ENCODE measurements at places on chromosomes 16 and 17.

DNA sequence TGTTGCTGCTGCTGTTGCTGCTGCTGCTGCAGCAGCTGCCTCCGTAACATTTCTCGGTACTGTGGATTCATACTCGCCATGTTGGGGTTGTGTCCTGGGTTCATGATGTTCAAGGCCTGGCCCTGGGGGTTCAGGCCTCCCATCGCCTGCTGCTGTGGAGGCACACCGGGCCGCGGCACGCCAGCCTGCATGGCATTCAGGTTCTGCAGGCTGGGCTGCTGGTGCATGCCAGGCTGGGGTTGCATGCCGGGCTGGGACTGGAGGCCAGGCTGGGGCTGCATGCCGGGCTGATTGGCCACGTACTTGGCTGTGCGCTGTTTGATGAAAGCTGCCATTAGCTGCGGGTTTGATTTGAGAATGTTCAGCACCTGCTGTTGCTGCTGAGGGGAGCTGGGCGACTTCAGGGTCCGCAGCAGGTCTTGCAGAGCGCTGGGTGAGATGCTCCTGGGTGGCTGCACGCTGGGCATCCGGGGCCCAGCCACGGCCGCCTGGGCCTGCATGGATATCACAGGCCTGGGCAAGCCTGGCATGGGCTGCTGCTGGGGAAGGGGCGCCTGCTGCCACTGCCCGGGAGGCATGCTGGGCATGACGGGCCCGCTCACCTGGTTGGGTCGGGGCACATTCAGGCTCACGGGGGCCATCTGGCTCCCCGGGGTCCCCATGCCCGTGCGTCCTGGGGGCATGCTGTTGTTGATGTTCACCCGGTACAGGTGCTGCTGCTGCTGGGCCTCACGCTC lies 11.3 kb upstream of the TRAP1 start:
- DNase-seq, result no peak

DNA sequence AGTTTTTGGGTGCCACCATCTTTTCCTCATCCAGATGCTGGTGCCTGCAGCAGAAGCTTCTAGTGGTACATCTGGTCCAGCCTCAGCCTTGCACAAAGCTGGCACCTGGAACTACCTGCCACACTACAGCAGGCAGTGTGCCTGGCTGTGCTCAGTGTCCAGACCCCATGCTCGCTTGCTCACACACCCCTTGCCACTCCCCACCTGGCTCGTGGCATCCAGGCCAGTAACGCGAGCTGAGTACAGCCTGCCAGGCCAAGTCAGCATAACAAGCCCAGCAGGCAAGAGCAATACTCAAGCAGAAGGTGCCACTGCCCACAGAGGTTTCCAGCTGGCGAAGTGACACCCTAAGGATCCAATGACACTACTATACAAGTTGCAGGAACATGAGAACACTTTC lies 29.7 kb upstream of the KIF2B start:
- no peak for DNase-seq

DNA sequence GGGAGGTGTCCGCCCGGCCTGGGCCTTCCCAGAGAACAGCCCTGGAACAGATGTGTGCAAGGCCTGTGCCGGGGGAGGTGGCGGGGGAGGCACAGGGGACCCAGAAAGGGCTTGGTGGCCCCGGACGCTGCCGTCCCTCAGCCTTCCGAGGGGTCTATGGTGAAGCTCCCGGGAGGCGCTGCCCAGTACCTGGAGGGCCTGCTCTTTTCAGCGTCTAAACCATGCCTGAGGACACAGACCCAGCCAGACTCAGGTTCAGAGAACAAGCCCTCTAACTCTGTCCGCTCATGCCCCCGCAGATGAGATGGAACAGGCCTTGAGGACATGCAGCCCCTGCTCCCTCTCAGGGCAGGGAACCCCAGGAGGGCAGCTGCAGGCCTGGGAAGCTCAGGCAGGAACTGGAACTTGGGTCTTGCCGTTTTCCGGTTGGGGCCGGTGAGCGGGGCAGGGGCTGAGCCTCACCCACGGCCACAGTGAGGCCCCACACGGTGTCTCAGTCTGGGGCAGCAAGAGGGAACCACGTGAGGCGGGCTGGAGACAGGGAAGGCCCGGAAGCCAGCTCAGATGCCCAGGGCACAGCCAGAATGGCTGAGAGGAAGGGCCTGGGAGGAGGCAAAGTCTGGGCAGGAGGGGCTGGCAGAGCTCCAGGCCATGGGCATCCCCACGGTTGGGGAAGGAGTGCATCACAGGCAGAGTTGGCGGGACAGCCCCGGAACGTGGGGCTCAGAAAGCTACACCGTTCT lies 12.5 kb downstream of the SLC16A3 start:
- DNase-seq, result peak; percentile 94

DNA sequence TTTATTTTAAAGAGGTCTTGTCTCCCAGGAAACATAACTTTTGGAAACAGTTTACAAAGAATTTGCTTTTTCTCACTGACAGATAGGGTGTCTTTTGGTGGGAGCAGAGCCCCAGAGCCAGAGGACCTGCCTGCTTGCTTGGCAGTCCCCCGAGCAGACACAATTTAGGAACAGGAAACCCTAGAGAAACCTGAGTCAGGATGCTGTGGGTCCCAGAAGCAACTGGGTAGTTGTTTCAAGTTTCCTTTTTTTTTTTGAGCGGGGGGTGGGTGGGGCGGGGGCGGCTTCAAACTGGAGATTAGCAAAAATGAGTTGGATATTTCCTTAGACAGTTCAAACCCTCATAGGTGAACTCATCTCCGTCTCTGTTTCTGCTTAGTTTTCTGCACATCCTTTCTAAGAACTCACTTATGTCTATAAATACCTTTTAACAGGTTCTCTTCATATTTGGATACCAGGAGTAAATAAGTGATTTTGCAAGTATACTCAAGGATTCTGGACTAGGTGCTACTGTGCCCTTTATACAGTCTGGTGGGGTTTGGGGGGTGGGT lies 135.1 kb downstream of the PRKCA start:
- no peak for DNase-seq

GRCh38 chr17:77372444-77373298 lies 231.9 kb downstream of the SEC14L1 start:
- peak; percentile 96 for DNase-seq

GRCh38 chr17:76011951-76012350 lies 11.3 kb downstream of the CDK3 start:
- DNase-seq, result no peak

- no peak for DNase-seq
Observed at GRCh38 chr17:7552621-7553051, 3.8 kb downstream of the TNFSF12 start.

- DNase-seq, result no peak
Observed at GRCh38 chr17:37450112-37450511, 39.6 kb upstream of the DUSP14 start.

GRCh38 chr17:67891481-67892119 lies 66.3 kb downstream of the BPTF start:
- DNase-seq, result peak; percentile 64

DNA sequence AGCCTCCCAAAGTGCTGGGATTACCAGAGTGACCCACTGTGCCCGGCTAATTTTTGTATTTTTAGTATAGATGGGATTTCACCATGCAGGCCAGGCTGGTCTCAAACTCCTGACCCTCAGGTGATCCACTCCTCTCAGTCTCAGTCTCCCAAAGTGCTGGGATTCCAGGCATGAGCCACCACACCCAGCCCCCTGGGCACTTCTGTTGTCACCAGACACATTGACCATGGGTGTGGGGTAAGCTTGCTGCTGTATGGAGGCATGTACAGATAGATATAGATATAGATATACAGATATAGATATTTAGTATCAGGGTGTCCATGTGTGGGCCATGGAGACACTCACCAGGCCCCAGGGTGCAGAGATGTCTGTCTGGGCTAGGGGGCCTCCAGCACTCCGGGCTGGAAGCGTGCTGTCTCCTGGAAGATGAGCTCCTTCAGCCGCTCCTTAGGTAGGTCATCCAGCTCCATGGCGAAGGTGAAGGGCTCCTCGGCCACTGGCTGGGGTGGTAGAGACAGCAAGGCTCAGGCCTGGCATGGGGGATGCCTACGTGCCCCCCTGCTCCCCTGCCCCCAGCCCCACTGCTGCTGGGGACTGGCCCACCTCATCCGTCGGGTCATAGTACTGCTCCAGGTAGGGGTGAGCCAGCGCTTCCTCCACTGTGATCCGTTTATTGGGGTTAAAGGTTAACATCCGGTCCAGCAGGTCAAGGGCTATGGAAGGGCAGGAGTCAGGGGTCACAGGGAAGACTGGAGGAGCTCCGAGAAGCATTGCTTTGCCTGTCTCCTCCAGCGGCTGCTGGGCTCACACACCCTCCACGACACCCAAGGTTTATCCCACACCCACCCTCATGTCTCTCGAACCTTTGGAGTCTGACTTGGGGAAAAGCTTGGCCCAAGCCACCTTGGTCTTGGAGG lies 3.2 kb upstream of the GDPD3 start:
- no peak for DNase-seq

DNA sequence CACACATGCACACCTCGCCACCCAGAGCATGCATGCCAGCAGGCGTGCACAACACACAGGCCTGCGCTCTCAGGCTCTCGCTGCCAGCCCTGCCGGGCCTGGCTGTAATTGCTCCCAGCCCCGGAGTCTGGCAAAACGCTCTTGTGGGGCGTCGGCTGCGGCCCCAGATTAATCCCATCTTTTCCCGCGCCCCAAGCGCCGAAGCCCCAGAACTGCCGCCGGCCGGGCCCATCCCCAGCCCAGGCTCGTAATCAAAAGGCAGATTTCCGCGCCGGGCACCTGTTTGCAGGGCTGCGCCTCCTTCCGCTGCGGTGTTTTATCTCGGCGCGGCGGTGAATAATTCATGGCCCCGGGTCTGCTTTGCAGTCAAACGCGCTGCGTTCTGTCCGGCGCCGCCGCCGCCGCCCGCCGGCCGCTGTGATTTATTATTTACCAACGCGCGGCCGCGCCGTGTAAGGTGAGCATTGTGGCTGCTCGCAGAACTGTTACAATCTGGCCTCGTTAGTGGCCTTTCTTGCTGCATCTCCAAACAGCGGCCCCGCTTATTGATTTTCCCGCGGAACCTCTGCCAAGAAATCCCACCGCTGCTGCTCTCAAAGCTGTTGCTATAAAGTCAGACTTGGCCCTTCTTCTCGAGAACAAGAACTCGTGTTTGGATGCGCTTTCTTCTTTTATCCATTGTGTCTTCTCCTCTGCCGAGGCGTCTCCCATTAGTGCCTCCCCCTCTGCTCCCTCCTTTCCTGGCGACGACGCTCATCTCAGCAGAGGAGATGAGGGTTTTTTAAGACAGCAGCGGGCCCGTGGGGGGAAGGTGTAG lies 126.1 kb downstream of the IRX5 start:
- DNase-seq, result peak; percentile 17

GRCh38 chr17:7023576-7024401 lies 939 bp downstream of the BCL6B start:
- DNase-seq, result peak; percentile 93

DNA sequence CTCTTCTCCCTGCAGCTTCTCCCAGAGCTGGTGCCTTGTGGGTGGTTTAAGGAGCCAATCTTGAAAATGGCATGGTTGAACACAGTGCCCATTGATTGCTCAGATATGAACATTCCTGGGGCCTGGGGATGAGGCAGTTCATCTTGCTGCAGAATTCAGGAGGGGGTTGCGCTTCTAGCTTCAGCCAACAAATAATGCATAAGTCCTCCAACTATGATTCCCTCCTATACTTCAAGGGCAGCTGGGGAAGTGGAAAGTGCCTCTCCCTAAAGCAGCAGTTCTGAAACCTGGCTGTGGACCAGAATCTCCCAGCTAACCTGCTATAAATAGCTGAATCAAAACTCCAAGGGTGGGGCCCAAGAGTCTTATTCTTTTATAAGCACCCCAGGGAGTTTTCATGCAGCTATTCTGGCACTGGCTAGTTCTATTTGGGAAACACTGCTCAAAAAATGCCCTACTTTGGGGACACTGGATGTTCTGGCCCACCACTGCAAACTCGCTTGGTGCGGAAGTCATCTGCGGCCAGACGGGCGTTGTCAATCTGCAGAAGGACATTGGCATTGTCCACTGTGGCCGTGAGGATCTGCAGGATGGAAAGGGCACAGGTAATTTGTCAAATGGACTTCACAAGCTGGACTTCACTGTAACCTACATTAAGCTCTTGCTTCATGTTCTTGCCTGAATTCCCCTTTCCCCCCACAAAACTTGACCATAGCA lies 130.3 kb downstream of the CCDC144A start:
- no peak for DNase-seq

- no peak for DNase-seq
Observed at GRCh38 chr16:54400261-54400660, 113.7 kb upstream of the IRX3 start.

DNA sequence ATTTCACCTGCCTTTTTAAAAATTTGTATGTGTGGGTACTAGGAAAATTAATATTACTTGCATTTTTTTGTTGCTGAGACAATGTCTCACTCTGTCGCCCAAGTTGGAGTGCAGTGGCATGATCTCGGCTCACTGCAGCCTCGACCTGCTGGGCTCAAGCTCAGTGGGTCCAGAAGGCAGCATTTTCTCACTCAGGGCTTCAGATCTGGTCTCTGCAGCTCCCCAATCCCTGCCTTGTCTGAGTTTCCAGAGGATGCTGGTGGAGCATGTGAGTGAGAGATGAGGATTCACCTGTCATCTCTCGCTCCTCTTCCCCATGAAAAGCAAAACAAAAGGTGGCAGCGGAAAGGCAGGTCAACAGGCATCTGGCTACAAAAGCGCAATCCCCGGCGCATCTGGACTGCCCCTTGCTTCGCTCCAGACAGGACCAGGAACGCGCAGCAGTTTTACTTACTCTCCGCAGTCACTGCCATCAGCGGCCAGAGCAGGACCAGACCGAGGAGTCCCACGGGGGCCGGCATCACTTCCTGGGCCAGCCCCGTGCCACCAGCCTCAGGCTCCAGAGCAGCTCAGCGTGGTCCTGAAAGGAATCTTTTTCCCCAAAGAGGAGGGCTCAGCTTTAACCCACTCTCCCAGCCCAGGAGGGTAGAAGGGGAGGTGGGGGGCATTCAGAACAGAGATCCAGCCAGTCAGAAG lies 59.9 kb downstream of the LITAF start:
- DNase-seq, result no peak

GRCh38 chr17:81404558-81405165 lies 9.4 kb downstream of the BAHCC1 start:
- DNase-seq, result no peak

DNA sequence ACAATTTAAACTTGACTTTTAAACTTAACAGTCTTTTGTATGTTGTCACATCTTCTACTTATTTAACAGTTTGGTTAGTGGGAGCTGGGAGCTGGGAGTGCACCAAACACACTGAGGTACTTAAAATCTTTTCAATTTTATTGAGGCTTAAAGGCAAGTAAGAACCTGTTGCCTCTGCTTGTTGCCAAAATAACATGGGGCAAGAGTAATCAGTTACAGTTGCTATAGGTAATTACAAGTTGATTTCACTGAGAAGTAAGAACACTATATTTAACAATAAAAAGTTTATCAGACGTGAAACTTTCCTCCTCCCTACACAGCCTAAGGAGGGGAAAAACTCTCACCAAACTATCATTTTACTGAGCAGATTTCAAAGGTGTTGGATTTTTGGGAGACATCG lies 135.2 kb downstream of the FTO start:
- no peak for DNase-seq

DNA sequence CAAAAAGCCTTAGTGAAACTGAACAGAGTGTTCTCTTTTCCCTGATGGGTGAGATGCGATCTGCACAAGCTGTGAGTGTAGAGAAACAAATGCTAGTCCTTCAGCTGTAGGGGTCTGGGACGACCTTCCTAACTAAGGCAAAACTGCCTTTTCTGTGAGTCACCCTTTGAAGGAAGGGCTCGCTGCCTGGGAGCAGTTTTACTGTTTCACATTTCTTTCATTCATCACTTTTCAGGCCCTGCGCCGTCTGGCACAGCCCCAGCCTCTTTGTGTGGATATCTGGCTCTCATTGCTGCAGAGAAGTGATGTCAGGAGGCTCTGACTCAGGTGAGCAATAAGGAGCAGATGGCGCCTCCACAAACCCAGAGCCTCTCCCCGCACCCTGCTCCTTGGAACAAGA lies 57.4 kb downstream of the HS3ST3A1 start:
- DNase-seq, result peak; percentile 97

Data from foreskin fibroblast (primary cell).